ENCODE measurements at places on chromosomes 6 and 20. TPM values are rescaled to one million over a fixed set of nuclear protein-coding genes. Genes with fewer than 3 reads are reported as not detected.

DNA sequence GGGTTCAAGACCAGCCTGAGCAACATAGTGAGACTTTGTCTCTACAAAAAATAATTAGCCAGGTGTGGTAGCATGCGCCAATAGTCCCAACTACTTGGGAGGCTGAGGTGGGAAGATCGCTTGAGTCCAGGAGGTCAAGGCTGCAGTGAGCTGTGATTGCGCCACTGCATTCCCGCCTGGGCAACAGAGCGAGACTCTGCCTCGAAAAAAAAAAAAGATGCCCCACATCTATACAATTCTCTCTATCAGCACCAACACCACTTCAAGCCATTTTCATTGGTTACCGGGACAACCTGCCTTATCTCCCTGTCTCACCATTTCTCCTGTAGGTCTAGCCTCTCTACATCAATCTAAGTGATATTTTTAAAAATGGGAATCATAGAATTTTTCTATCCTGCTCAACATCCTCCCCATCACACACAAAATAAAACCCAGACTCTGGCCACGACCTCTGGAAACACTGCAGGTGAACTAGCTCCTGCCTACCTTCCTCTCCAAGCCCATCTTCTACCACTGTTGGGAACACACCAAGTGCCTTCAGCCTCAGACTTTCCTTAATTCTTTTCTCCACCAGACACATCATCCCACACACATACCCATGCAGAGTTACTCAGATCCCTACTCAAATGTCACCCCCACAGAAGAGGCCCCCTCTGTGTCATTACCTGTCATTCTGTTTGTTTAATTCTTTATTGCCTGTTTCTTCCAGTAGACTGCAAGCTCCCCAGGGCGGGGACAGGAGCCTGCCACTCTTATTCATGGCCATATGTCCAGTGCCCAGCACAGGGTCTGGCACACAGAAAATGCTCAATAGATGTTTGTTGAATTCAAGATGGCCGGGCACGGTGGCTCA, 9.6 kb upstream of the PLTP start:
- no peak for DNase-seq

BPIFA1 gene
- total RNA-seq = not detected

- no peak for DNase-seq
These were observed 19.6 kb downstream of the SLC22A2 start for GRCh38 chr6:160238761-160239751.

- DNase-seq = peak; percentile 99
These were observed 58.6 kb upstream of the SNX9 start for GRCh38 chr6:157764178-157765068.

DNA sequence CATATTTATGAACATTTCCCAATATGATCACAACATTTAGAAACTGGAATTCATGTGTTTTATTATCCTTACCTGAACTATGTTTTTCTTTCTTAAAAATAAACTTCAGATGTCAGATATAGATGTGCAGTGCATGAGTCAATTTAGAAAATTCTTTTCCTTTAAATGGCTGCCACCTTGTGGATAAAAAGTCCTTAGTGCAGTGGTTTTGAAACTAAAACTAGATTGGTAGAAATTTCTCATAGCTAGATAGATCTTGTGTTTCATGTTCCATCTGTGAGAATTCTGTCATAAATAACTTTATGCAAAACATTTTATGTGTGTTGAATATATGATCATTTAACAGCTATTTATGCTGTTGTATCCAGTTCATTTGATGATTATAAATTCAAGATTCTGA, 134.9 kb downstream of the KLHL32 start:
- DNase-seq = no peak

SASH1 gene
- 35.5 TPM for total RNA-seq

DNA sequence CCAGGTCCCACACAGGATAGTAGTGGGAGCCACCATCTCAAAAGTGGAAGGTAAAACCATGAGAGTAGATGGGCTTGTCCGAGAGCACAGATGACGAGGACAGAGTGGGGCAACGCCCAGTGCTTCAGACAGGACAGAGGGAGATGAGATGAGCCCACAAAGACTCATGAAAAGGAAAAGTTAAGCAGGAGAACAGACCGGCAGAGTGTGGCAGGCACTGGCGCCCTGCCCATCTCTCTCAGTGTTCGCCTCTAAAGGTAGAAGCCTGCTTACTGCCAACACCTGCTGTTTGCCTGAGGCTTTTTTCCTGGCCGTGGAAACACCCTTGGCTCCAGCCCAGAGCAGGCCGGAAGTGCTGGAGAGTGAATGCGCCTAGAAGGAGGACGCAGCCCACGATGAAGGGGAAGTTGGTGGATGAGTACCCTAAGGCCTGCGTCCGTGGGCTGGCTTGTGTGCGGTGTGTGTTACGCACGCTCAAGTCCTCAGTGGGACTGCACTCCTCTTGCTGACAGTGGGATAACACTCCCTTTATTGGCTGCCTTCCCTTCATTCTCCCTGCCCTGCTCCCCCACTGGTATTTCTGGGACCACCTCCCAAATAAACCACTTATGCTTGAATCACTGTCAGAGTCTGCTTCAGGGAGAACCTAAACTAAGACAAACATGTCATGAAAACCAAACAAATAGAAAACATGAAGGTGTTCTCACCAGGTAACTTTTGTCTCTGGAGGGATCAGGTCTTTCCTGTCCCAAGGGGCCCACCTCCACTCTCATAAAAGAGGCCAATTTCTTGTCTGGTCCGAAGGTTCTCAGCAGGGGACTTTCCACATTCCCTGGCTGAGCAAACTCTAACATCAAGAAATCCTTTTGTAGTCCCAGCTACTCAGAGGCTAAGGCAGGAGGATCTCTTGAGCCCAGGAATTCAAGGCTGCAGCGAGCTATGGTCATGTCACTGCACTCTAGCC, 9.1 kb upstream of the FOXP4 start:
- peak; percentile 75 for DNase-seq

DNA sequence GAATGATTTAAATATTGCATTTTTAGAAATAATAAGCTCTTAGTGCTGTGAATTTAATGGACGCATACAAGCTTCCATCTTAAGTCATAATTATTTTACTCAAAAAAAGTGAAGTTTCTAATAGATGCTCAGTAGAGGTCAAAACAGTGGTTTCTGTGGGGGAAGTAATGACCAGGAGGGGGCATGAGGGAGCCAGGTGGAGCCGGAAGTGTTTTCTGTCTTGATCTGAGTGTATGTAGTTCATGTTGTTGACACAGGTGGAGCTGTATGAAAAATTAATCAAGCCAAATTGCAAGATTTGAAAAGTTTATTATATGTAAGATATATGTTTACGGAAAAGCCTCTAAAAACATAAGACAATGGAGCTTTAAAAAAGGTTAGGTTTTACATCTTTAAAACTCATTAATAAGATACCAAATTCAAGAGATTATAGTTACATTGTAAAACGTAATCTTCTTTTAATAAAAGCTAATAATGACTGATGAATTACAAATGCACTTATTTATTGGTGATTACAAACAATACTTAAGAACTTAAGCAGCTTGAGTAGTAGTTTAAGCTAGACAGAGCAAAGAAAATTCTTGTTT, 68.0 kb downstream of the PLAGL1 start:
- DNase-seq = peak; percentile 39

ZNF831 gene
- not detected for total RNA-seq

GRCh38 chr6:53959717-53960116, 151.5 kb upstream of the MLIP start:
- DNase-seq = no peak

NKAIN4 gene
- not detected for total RNA-seq

DNA sequence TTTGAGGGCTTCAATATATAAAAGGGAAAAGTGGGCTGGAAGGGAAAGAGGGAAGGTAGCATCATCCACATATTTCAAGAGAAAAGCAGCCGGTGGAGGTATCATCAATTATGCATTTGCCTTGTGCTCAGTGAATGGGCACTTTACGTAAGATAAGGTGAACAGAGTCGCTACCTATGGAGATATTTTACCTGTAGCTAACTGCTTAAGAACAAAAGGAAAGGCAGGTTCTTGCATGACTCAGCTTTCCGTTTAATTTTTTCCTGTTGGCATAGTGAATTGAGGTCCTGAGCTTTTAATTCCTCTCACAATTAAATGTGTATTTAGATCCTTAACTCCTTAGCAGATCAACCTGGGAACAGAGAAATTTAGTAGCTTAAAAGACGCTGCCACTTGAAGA, 25.5 kb upstream of the PLCB4 start:
- DNase-seq = no peak

GRCh38 chr6:26273673-26274588, 91.1 kb upstream of the BTN3A2 start:
- no peak for DNase-seq

DNA sequence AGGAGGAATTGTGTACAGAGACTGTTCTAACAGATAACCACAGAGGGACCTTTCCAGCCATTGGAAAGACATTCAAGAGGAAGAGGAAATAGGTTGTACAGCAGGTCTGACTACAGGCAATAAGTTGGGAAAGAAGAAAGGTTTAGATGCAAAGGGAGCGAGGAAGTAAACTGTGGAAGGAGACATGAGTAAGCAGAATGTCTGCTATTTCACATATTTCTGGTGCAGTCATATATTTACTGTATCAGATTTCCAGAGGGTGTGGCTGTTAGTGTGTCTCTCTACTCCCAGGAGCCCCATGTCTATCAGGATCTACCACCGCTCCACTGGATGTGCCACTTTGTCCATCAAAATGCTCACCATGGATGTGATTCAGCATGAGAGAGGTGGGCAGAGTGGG, 25.9 kb downstream of the MRS2 start:
- peak; percentile 82 for DNase-seq

GRCh38 chr6:37544530-37544929, 44.8 kb upstream of the CCDC167 start:
- DNase-seq = no peak

- peak; percentile 89 for DNase-seq
These were observed at the start of gene PRR3 for GRCh38 chr6:30556906-30557682. TSS of gene PRR3 (plus strand) at chr6:30557295. CDS start at chr6:30557345, 50 bp downstream.

DNA sequence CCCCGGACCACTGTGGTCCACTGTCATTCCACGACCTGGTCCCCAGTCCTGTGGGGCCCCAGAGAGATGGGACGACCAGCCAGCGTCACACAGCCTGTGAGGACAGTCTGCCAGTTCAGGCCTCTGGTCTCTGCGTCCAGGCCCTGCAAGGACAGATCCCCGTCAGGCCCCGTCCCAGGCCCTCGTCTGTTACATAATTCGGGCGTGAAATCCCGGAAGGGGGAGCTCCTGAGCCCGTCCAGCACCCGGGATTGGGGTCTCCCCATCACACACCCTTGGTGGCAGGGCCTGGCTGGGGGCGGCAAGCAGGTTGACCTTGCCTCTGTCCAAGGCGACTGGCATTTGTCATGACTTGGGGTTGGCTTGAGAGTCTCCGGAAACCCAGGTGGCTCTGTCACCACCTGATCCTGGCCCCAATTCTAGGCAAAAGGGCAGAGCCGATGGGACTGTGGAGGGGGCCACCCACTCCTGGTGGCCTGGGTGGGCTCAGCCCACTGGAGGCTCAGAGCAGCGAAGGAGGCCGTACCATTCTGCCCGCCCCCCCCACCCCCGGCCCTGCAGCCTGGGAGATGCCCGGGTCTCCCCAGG, 73.8 kb upstream of the GATA5 start:
- DNase-seq = no peak

DNA sequence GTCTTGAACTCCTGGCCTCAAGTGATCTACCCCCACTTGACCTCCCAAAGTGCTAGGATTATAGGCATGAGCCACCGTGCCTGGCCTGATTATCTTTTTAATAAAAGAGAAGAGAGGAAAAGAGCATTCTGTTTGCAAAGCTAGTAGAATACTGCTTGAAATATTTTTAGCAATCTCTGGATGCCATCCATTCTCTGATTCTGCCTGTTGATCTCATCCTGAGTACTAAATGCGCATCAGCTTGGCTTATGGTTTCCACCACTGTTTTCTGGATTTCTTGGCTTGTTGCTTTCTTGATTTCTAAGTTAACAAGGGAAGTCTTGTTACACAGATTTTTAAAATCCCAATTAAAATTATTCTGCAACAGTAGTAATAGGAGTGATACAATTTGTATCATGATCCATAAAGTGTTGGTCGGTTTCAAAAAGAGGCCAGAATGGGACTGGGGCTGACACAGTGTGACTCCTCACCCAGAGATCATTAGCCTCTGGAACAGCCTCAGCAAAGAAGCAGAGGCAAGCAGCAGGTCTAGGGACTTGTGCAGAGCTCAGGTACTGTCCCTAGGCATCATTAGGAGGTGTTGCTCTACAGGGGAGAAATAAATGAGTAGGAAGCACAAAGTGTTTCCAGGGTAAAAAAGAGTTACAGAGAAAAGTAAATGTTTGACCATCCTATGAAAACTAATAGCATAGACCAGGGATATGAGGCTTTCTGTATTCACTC, 17.8 kb upstream of the SLC16A10 start:
- DNase-seq = no peak

DNA sequence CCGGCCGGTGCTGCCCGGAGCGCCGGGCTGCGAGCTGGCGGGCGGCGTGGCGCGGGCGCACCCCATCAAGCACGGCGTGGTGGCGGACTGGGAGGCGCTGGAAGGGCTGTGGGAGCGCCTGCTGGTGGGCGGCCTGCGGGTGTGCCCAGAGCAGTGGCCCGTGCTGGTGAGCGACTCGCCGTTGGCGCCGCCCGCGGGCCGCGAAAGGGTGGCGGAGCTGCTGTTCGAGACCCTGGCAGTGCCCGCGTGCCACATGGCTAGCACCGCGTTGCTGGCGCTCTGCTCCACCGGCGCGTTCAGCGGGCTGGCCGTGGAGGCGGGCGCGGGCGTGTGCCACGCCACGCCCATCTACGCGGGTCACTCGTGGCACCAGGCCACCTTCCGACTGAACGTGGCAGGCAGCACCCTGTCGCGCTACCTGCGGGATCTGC, 517 bp downstream of the ACTL10 start:
- no peak for DNase-seq

DNA sequence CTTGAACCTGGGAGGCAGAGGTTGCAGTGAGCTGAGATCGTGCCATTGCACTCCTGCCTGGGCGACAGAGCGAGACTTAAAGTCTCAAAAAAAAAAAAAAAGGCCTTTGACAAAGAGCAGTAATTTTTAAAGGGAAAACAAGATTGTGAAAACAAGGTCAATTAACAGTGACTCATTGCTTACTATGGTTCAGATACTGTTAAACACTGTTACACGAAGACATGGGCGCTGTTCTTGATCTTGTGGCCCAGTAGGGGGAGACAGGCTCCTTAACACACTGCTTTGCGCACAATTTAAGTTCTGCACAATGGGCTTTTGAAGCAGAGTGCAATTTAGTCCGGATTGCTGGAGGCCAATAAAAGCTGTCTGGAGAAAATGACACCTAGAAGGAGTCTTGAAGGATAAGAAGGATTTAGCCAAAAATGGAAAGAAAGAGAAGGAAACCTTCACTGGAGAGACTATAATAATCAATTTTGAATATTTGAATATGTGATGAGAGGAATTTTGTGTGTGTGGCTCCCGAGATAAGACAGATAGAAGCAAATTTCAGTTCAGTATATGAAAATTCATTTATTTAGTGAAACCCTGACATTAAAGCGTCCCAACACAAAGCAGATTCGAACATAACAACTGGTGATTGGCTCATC, 6.0 kb upstream of the LATS1 start:
- peak; percentile 51 for DNase-seq

NCR2 gene
- total RNA-seq = not detected

SIRPB2 gene
- 4.5 TPM for total RNA-seq
